ENCODE measurements at places on chromosomes 1 and 21.

GRCh38 chr1:214658785-214659184, 55.8 kb downstream of the CENPF start:
- no peak for DNase-seq

DNA sequence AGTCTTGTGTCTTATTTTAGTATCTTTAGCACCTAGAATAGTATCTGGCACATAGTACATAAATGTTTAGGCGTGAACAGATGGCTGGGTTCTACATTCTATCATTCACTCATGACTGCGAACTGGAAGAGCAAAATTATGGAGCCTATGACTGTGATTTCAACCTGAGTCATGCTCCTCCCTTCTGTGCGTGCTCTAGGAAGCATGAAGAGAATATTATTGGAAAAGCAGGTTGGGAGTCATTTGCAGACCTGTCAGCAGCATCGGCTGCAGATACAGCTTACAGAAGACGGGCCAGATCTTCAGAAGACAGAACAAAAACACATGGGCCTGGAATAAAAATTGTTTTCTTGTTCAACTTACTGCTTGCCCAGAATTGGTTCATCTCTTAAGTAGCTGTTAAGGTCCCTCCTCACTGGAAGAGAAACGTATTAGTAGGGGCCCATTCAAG, 344.0 kb upstream of the USP24 start:
- DNase-seq: no peak

DNA sequence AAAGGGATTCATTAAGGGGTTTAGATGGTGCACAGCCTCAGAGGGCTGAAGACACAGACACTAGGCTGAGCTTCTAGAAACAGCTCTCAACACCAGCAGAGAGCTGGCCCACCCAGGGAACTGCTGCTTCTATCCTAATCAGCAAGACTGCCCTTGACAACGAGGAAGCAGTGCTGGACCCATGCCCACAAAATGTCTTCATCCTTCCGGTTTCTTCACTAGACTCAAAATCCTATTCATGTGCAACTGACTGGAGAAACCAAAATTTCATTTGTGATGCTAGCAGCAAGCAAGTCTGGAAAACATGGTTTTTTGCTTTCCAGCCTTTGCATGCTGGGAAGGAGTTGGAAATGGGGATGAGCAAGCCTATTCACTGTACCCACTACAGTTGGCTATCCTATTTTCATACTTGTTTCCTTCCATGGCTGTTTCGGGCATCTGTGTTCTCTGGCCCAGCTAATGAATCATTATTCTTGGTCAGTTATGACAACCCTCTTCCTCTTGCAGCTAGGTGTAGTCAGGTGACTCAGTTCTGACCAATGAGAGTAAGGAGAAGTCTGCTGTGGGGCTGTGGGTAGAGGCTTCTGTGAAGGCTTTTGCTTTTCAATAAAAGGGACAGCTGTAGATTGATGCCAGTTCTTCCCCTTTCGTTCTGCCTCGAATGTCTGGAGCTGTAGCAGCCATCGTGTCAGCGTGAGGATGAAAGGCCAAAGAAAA, 14.6 kb upstream of the TMEM61 start:
- no peak for DNase-seq

GRCh38 chr1:8055973-8056372, 29.9 kb upstream of the ERRFI1 start:
- DNase-seq: no peak

DNA sequence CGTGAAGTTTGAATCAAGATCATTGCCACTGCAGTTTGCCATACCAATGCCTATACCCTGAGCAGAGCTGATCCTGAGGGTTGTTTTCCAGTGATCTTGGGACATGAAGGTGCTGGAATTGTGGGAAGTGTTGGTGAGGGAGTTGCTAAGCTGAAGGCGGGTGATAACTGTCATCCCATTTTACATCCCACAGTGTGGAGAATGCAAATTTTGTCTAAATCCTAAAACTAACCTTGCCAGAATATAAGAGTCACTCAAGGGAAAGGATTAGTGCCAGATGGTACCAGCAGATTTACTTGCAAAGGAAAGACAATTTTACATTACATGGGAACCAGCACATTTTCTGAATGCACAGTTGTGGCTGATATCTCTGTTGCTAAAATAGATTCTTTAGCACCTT, 78.6 kb downstream of the FMN2 start:
- DNase-seq: no peak

- no peak for DNase-seq
Measured at GRCh38 chr1:36172017-36172747, 16.2 kb downstream of the MAP7D1 start.

DNA sequence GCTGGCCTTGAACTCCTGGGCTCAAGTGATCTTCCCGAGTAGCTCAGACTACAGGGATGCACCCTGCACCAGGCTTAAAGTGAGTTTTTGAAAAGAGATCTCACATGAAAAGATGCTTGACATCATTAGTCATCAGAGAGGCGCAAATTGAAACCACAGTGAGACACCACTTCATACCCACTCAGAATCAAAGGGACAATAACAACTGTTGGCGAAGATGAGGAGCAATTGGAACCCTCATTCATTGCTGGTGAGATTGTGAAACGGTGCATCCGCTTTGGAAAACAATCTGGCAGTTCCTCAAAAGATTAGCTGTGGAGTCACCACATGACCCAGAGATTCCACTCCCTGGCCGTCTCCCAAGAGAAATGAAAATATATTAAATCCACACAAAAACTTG, 122.3 kb downstream of the PGBD5 start:
- no peak for DNase-seq

- no peak for DNase-seq
Measured at GRCh38 chr21:31370281-31370892, 26.3 kb upstream of the TIAM1 start.

- no peak for DNase-seq
Measured at GRCh38 chr1:97919585-97920261, 1.1 kb downstream of the DPYD start.

DNA sequence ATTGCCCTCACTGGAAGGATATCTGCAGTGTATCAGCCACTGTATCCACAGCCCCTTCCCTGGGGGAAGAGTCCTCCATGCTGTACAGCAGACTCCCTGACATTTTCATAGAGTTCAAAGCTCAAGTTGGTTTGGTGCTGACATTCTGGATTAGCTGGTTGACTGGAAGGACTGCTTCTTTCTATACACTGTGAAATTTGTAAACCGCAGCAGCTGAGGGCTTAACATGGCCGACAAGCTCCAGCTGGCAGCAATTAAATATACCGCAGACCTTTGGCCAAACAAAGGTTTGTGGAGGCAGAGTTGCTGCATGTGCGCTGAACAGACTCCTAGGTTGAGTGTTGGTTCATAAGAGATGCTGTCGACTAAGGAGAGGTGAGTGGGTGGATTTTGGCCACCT, 126.4 kb downstream of the DHRS3 start:
- DNase-seq: no peak

GRCh38 chr1:16244650-16245285, 7.8 kb upstream of the CPLANE2 start:
- DNase-seq: no peak
